8988T (cell line): ENCODE measurements at places on chromosomes 16 and 17.

DNA sequence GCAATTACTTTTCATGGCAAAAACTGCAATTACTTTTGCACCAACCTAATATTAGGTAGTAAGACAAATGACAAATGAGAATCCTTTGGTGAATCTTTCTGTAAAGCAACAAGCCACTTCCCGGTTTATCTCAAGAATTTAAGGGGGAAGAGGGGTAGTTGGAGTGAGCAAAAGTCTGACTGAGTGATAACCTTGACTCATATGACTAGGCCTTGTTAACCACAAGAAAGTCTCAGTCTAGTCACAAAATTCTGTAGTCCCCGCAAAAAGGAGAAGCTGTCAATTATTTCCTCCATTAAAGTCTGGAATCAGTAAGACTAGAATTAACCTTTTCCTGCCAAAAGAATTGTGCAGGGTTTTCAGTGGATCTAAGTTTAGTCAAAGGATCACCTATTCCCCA lies 72.2 kb upstream of the GNAO1 start:
- DNase-seq, result no peak

GRCh38 chr16:12170103-12171040 lies 193.8 kb downstream of the SNX29 start:
- no peak for DNase-seq

GRCh38 chr17:64209356-64209941 lies 53.6 kb downstream of the TEX2 start:
- DNase-seq, result no peak

- DNase-seq, result no peak
Measured at GRCh38 chr16:15894571-15895374, 6.4 kb upstream of the CEP20 start.

DNA sequence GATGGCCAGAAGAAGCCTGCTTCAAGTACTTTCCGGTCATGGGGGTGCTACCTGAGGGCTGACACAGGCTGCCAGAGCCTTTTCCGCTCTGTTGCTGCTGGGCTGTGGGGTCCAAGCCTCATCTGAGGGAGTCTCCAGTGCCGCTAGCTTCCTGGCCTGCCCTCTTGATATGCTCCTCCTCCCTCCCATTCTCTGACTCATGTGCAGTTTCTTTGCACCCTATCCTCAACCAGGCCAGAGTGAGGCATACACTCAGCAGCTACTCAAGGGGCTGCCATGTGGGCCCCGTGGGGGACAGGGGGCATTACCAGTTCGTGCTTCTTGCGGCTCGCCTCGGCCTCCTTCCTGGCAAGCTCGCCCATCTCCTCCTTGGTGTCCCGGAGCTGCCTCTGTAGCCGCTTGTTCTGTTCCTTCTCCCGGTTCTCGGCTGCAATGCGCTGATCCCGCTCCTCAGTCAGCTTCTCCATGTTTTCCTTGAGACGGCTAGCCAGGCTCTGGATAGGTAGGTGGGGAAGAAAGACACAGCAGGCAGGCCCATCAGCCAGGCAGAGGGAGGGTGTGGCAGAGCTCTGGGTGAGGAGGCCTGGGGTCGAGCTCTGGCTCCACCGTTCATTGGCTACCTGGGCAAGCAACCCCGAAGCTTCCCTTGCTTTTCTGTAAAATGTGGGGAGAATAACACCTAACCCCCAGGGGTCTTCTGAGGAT lies 43.8 kb downstream of the PIPOX start:
- no peak for DNase-seq

DNA sequence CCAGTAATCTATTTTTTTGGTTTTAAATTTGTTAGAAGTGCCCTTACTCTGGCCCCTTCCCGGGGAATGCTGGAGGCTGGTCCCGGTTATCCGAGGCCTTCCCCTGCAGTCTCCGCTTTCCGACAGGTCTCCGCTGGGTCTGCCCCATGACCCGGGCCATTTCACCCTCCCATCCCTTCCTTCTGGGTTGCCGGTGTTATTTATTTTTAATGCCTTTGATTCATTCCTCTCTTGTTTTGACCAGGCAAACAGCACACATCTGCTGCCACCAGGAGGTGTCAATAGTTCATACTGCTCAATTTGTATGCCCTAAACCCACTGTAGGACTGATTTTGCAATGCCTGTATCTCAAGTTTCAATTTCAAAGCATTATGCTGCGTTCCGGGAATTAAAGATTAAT lies 113.2 kb upstream of the IRX5 start:
- peak; percentile 24 for DNase-seq

DNA sequence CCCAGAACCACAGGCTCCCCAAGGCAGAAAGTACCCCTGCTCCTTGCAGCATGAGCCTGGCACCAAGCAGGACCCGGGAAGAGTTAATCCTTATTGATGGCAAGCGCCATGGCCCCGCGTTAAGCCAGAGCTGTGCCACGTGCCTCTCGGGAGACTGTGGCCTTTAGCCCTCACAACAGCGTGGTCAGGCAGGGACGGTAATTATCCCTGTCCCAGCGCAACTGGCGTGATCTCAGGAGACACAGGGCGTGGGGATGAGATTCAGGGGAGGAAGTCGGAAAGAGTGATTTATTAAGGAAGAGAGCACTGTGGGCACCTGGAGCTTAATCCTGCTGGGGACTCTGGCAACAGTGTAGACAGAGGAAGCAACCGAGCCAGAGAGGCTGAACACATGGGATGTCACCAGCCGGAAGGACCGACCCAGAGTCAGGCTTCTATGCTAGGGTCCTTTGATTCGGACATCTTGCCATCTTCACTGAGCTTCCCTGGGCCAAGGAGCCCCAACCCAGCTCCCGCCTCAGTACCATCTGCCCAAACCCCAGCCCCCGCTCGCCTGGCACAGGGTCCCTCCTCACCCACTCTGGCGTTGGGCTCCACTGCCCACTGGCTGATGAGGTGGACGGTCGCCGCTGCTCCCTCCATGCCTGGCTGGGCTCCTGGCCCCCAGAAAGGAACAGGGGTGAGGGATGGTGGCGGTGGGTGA lies 16.9 kb downstream of the OTOP3 start:
- DNase-seq, result no peak

DNA sequence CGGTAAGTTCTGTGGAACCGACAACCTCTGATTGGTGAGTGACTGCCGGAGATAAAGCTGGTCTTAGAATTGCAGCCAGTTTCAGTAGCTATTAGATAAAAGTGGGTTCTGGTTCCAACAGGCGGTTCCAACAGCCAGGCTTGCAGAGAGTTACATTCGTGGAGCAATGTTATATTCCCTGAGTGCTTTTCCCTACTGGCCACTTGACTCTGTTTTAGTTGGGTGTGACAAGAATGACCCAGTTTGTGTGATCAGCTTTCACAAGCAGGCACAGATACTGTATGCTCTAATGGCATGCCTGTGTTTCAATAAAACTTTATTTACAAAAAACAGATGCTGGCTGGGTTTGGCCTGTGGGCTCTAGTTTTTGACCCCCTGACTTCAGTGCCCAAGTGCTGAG lies 196.6 kb downstream of the SNX29 start:
- DNase-seq, result no peak

GRCh38 chr17:28917465-28917864 lies 14.6 kb upstream of the DHRS13 start:
- no peak for DNase-seq

- DNase-seq, result no peak
Measured at GRCh38 chr16:70611224-70611598, 35.1 kb upstream of the IL34 start.

GRCh38 chr16:80973991-80974390 lies 32.7 kb downstream of the CMC2 start:
- DNase-seq, result no peak

GRCh38 chr16:27925612-27926011 lies 137.9 kb downstream of the GSG1L start:
- no peak for DNase-seq

DNA sequence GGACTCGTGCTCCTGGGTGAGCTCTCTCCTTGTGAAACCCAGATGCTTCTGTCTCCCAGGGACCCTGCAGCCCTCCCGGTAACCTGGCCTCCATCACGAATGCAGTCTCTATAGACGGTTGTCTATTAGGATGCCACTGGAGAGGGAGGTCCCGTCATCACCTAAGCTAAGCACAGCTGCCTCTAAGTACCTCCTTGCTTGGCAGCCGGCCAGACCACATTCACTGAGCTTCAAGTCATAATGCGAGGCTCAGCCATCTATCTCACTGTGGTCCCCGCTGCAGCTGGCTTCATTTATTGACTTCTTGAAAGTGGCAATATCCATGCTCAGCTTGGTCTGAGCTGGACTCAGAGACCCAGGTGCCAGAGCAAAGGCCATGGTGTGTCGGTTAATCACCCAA lies 74.5 kb upstream of the HSBP1 start:
- DNase-seq, result no peak

DNA sequence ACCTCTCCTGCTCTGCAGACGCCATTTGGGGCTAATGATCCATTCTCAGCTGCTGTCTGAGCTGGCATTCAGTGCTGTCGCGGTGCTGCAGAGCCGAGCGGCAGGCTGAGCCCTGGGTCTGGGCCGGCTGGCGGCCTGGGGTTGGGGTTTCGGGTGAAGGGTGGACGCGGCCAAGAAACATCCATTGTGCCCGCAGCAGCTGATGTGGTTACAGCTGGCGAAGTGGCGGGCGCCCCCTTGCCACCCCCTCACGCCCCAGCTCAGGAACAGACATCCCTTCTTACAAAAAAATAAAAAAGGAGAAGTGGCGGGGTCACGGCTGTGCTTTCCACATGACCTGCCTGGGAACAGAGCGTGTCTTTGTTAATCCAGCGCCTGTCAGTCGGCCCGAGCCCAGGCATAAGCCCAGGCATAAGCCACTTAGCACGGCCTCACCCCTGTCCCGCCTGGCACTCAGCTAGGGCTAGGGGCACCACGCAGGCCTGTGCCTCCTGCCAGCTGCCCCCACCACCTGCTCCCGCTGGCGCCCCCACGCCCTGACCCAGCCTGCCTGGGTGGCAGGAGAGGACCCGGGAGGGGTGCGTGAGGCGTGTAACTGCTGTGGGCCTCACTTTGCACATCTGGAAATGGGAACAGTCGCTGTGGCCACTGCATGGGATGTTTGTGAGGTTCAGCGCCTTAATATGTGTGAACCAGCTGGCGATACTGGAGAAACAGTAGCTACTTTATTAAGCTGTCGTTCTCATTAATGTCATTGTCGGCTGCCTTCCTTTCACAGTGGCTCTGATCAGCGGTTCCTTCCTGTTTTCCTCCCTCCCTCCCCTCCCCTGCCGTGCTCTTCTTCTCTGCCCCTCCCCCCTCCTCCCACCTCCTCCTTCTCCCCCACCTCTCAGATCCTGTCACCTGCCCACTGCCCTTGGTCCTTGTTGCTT lies 197.7 kb upstream of the CIBAR2 start:
- DNase-seq, result no peak

GRCh38 chr17:49204516-49204915 lies 5.9 kb downstream of the GNGT2 start:
- DNase-seq, result no peak

- DNase-seq, result no peak
Measured at GRCh38 chr16:333406-334094, 19.0 kb downstream of the AXIN1 start.

GRCh38 chr17:49217651-49218413 lies 7.3 kb downstream of the ABI3 start:
- no peak for DNase-seq

DNA sequence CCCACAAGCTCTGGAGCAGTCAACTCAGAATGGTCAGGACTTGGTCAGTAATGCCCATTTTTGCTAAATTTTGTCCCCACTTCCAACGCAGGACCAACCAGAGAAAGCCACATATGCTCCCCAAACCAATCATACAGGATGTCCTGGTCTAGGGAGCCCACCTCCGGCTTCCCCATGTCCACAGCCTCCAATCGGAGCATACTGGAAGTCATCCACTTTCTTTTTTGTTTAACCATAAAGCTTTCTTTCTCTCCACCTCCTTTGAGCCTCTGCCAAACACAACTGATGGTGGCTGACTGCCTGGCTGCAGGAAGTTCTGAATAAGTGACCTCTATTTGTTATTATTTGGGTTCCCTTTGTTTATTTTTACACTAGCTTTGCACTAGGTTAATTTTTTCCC lies 549.1 kb downstream of the WWOX start:
- DNase-seq, result no peak
